ENCODE measurements at places on chromosomes 16 and 17.

DNA sequence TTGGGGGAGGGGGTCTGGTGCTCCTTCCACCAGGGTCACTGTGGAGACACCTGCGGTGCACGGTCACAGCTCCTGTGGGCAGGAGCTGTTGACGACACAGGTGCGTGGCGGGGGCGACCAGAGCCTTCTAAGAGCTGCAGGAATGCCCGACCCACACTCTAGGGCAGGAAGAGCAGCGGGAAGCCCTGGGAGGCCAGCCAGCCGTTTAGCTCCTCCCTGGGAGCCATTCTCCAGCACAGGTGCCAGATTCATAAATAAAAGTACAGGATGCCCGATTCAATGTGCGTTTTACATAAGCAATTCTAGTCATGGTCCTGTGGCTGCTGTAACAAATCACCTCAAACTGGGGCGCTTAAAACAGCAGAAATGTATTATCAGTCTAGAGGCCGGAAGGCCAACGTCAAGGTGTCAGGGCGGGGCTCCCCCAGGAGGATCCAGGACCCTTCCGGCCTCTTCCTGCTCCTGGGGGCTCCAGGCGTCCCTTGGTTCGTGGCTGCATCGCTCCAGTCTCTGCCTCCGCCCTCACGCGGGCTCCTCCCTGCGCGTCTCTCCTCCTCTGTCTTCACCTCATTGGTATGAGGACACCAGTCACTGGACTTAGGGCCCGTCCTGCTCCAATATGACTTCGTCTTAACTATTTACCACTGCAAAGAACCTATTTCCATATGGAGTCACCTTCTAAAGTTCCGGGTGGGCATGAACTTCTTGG lies 155.4 kb downstream of the FOXL1 start:
- no peak for DNase-seq

DNA sequence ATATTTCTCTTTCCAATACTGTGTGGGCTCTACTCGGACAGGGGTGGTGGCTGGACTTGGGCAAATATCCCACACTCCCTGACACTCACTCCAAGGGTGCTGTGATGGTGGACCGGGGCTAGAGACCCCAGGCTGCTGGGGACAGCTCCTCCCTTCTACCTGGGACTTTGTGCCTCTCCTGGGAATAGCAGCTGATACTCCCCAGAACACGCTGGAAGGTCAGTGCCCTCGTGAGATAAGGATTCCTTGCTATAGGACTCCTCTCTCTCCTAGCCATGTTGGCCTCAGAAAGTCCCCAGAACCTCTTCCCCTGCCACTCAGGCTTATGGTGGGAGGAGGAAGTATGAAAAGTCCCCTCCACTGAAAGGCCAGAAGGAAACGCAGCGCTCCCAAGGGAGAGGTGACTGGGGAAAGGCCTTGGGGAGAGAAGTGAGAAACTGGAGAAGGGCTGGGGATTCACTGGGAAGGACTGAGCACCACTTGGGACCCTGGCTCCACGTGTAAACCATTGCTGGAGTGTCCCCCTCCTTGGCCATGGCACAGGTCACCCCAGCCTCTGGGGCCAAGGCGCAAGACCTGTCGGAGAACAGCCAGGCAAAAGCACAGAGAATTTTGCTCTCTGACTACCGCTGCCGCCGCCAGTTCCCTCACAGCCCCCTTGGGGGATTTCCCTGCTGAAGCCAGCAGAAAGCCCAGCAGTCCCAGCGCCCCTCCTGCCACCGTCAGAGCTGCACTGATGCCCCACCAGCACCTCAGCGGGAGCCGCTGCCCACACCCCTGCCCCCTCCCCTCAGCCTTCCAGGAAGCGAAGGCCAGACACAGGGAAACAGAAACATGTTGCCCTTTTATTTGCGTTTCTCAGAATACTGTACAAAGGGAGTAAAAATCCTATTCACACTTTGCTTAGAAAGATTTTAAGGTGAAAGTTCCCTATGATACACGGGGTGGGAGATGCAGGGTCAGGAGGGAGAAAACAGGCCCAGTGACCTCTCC lies 2.1 kb upstream of the GSDMB start:
- DNase-seq: no peak

DNA sequence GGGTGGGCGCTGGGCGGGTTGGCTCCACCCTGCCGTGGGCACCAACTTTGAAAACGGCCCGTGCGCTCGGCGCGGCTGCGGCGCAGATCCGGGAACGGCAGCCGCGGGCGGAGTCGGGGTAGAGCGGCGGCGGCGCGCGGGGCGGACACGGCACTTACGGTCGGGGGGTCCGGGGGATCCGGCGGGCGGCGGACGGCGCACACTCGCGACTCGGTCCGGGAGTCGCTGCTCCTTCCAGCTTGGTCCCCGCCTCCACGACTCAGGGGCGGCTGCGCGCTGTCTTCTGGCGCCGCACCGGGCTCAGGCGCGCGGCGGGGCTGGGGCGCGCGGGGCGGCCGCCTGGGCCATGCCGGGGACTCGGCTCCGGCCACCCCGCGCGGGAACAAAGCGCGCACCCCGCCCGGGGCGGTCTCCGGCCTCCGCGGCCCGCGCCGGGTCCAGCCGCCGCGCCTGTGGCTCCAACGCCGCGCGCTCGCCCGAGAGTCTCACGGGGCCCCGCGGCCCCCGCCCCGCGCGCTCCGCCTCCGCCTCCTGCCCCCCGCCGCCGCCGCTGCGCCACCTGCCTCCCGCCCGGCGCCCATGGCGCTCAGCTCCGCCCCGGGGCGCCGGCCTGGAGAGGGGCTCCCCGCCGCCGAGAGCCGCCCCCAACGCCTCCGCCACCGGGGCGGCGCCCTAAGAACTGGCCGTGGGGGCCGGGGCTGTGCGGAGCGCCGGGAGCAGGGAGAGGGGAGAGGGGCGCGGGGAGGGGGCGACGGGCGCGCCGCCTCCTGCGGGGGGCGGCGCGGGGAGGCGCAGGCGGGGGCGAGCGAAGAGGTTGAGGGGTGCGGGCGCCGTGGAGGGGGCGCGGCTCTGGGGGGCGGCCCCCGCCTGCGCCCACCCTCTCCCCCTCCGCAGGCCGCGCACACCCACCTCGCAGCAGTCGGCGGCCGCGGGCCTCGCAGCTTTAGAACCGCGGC lies 35.9 kb downstream of the CBFA2T3 start:
- DNase-seq: no peak

DNA sequence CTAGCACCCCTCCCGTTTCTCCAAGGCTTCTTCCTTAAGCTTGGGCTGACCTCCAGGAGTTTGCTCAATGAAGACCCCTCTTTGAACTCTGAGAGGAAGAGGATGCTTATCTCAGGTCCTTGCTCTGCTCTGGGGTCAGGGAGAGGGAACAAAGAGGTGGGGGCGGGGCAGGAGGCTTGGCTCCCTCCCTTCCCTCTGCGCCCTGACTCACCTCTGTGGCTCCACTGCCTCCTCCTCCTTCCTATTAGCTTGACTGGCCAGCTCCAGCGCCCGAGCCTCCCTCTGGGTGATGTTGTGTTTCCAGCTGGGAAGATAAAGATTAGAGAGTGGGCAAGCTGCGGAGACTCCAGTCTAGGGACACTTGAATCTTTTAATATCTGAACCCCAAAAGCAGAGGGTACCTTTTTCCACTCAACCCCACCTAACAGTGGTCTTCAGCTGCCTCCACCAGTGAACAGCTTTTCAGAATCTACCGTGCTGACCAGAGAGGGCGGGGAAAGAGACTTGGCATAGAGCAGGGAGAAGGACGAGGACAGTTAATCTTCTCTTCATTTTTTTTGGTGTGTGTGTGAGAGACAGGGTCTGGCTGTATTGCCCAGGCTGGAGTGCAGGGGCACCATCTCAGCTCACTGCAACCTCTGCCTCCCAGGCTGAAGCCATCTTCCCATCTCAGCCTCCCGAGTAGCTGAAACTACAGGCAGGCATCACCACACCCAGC lies 6.7 kb downstream of the GIP start:
- DNase-seq: no peak

DNA sequence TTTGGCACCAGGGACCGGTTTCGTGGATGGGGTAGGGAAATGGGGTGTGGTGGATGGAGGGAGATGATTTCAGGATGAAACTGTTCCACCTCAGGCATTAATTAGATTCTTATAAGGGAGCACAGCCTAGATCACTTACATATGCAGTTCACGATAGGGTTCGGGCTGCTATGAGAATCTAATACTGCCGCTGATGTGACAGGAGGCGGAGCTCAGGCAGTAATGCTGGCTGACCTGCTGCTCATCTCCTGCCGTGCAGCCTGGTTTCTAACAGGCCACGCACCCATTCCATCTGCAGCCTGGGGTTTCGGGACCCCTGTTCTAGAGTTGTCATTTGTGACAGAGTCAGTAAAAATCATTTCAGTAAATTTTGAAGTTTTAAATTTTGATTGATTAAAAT lies 99.7 kb downstream of the CHD9 start:
- no peak for DNase-seq

DNA sequence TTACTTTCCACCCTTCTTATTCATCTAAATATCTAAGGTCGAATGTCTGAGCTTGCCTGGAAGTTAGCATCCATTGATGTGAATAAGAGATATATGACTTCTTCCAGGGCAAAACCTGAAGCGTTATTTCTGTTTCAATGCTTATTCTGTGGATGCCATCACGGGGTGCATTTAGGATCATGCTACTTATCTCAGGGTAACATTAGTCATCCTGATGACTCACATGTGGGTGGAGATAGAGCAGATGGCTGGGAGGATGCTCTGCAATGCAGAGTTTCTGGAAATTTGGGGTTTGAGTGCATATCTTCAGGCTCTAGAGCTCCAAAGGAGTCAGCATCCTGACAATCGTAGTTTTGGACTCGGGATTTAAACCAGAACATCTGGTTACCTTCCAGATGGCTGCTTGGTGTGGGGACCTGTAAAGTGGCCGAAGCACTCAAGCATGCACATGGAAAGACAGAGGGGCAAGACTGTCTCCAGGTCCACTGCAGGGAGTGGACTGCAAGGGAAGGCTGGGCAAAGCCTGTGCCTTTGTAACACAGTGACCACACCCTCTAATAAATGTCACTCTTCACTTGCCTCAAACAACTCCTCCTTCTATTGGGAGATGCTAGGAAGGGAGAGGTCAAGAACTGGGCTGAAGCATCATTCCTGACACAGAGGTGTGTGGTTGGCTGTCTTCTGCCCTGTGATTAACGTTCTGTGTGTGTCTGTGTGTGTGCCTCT lies 175.2 kb upstream of the SALL1 start:
- no peak for DNase-seq

GRCh38 chr17:32265192-32265923 lies at the start of gene RHBDL3:
TSS of gene RHBDL3 (plus strand) at chr17:32265832. CDS start at chr17:32266190, 358 bp downstream.
- no peak for DNase-seq

GRCh38 chr17:36504156-36504545 lies 17.7 kb downstream of the ZNHIT3 start:
- DNase-seq: no peak

GRCh38 chr16:46996391-46996790 lies 22.9 kb upstream of the DNAJA2 start:
- no peak for DNase-seq

- DNase-seq: no peak
These were observed 352.6 kb downstream of the SEC14L1 start for GRCh38 chr17:77493238-77493820.

DNA sequence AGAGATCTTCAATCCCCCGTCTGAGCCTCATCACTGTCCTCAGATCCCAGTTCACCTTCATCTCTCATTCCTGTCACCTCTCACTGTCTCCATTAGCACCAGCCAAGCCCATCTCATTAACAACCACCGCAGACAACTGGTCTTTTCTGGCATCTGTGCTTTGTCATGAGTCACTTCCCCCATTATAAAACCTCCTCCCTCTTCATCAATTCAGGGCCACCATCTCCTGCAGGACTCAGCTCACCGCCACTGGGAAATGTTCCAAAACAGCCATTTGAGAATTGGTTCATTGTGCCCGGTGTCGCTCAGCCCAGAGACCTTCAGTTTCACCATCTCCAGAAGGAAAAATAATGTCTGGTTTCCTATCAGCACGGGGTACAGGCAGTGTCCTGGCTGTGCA lies 56.9 kb upstream of the TEKT3 start:
- no peak for DNase-seq

- DNase-seq: no peak
These were observed 77.0 kb upstream of the AXIN2 start for GRCh38 chr17:65638221-65638975.

DNA sequence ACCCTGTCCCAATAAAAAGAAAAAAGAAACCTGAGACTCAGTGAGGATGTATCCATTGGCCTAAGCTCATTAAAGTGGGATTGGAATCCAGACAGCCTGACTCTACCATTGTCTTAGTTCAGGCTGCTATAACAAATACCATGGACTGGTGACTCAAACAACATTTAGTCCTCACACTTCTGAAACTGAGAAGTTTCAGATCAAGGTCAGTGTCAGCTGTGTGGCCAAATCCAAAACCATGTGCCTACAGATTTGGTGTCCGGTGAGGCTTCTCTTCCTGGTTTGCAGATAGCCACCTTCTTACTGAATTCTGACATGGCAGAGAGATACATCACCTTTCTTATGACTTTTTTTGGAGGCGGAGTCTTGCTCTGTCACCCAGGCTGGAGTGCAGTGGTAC lies 53.3 kb upstream of the KDM8 start:
- DNase-seq: no peak

- no peak for DNase-seq
These were observed at the start of gene MYH10 for GRCh38 chr17:8630227-8630801. TSS of gene MYH10 (minus strand) at chr17:8630725. CDS start at chr17:8623246, 7,479 bp downstream.

GRCh38 chr17:7354262-7354843 lies 603 bp upstream of the TMEM95 start:
- no peak for DNase-seq

DNA sequence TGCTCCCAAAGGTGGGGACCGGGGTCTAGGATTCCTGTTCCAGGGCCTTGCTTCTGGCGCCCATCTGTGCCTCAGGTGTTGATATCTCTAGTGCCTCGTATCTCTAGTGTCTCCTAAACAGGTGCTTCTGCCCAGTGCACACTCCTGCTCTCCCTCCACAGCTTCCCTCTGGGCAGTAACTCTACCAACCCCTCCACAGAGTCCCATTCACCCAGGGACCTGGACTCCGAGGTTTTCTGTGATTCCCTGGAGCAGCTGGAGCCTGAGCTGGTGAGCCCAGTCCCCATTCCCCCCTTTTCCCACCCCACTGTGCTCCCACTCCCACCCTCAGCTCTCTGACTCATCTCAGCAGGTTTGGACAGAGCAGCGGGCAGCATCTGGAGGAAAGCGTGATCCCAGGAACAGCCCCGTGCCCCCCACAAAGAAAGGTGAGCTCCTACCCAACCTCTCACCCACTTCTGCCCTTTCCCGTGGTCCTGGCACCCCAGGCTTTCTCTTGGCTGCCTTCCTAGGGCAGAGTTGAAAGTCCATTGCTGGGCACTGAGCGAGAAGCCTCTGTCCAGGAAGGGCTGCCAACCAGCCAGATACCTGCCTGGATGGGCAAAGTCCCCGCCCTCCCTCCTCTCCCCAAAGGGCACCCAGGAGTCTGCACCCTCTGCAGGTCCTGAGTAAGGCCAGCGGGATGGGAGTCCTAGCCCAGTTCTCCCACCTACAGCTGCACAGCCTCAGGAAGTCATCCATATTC lies 2.2 kb downstream of the ACBD4 start:
- no peak for DNase-seq

DNA sequence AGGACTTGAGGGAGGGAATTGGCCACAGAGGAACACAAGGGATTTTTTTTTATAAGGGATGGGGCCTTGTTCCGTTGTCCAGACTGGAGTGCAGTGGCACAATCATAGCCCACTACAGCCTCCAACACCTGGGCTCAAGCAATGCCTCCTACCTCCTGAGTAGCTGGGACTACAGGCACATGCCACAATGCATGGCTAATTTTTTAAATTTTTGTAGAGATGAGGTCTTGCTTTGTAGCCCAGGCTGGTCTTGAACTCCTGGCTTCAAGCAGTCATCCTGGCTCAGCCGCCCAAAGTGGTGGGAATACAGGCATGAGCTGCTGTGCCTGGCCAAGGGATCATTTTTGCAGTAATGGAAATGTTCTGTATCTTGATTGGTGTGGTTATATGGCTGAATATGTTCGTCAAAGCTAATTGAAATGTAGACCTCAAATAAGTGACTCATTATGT lies 56.9 kb downstream of the VMP1 start:
- no peak for DNase-seq

All from NK-92 treated with Interleukin-12 subunit alpha and Interleukin-12 subunit beta, amount 100 ng/mL, for 24 hours (cell line).